Progenitor cell of endocrine pancreas (in vitro differentiated cells): ENCODE measurements at places on chromosomes 16 and 17.

DNA sequence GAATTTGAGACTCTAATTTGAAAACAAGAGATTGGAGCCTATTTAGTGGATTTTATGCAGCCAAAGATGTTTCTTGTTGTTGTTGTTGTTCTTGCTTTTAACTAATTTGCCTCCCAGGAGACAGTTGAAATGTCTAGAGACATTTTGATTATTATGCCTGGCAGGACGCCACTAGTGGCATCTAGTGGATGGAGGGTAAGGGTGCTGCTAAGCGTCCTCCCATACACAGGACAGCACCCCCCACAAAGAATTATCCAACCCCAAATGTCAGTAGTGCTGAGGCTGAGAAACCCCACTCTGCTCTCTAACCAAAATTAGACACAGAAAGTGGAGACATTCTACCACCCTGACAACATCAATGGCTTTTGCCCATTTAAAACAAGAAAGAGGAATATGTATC lies 15.4 kb upstream of the HSBP1 start:
- no peak for DNase-seq

GRCh38 chr17:43412166-43412565 lies 13.4 kb downstream of the ARL4D start:
- DNase-seq: no peak

DNA sequence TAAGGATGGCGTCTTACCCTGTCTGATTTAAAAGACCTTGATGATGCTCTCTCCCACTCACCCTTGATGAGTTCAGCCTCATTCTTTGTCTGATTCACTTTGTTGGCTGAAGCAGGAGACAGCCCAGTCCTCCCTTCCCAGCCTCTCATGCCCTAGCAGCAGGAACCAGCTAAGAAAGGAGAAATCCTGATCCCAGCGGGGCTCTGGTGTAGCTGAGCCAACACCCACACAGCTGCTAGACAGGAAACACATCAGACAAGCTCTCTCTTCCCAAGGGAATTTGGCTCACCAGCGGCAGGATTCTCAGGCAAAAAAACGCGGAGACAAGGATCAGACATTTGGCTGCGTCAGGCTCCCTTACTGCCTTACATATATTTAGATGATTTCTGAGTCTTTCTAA lies 211.5 kb downstream of the CDH11 start:
- DNase-seq: no peak

DNA sequence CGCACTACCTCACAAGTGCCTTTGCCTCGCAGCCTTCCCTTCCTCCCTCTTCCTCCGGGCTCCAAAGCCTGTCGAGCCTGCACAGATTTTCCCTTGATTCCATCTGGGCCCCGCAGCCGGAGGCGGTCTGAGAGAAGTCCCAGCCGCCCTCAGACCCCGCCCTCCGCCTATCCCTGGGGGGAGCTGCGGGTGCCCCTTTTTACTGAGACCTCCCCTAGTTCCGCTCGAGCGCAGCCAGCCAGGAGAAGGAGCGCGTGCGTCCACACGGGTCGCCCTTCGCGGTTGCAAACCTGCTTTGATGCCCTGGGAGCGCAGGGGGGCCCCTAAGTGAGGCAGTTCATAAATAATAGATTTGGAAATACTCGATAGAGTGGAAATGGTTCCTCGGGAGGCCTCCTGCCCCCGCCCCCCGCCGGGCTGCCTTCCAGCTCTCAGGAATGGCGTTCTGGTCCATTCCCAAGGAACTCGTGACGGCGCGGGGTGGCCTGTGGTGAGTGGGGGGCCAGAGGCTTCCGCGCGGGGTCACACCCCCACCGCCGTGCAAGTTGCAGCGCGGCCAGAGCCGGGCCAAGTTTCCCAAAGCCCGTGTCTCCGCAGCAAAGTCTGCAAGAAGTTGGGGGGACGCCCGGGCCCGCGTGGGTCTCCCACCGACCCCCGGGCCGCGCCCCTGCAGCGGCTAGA lies 610 bp downstream of the C16orf74 start:
- DNase-seq: no peak

DNA sequence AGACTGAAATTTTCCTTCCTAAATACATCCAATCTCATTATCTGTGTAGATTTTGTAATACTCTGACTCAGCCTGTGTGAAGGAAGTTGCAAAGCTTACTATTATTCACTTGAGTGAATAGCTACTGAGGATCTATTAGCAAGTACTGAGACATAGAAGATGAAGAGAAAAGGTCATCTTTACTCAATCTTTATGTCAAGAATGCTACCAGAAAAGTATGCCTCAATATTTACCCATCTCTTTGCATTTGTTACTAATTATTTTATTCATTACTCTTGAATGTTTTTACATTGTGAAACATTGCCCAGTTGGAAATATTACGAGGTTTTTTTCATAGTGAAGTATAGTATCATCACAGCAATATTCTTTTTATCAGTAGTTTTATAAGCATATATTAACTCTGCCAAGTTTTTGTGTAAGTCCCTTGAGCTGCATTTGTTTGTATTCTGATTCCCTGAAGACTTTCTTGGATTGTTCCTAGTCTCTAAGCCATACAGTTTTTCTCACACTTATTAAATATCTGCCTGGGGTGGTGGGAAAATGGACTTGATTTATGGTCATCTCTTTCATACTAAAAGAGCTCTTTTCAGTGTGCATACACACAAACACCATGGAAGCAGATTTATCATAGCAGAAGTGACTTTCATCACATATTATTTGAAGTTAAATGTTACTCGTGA lies 110.4 kb downstream of the MRTFB start:
- no peak for DNase-seq

GRCh38 chr17:51059781-51060180 lies 60.9 kb downstream of the SPAG9 start:
- no peak for DNase-seq

- DNase-seq: peak; percentile 79
Observed at GRCh38 chr17:17496189-17497064, at the start of gene RASD1. TSS of gene RASD1 (minus strand) at chr17:17496395. CDS start at chr17:17496181, 214 bp downstream.

DNA sequence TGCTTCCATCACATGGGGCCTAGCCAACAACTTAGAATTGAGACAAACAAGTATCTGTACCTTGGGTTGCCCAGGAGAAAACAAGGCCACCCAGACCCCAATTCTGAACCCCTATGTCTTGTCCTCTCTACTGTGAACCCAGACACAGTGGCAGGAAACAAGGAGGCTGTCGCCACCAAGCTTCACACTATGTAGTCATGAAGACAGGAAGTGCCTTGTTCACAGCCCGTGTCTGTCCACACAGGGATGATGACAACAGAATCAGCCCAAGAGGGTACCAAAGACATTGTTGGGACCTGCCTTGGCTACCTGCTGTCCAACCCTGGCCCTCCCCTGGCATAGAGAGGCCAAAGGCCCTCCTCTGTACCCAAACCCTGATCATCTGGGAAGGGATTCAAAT lies 84.8 kb downstream of the CDYL2 start:
- DNase-seq: no peak

DNA sequence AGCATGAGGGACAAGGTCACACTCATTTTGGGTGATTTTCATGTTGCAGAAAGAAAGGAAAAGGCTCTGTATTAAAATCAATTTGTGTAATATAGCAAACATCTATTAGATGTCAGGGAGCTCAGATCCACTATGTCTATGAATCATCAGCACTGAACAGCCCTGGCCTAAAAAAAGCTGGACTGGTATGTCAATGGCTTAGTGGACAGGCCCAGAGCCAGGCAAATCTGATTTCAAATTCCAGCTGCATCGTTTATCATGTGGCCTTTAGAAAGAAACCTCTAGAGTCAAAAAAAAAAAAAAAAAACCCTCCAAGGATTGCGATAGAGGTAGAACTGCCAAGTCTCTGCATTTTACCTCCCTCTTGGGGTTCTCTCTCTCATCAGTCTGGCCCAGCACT lies 5.4 kb downstream of the GAS7 start:
- DNase-seq: no peak

DNA sequence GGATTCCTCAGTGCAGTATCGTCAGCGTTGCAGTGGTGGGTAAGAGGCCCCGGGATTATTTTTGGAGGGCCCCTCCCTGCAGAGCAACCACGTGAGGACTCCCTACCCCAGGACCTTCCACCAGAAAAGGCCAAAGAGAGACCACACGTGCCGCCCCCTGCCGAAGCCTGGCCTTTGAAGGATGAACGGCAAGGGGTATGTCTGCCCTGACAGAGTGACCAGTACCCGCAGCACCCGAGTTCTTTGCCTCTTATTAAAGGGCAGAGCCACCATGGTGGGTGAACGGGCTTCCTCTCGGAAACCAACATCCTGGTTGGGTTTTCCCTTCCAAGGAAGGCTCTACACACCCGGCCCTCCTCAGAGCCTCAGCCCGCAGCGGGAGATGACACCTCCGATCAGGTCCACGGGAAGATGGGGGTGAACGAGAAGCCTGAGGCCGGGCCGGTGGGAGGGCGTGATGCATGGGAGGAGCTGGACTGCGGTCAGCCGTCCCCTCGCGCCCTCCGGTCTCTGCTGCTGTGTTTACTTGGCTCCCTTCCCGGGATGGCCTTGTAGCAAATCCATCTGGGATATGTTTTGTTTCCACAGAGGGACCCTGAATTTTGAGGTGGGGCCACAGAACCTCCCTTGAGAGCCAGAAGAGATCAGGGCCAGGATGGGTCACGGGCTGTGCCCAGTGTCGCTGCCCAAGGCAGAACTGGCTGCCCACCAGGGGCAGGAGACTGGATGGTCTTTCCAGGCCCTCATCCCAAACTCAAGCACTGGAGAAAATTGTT lies 49.1 kb downstream of the TBC1D16 start:
- no peak for DNase-seq

DNA sequence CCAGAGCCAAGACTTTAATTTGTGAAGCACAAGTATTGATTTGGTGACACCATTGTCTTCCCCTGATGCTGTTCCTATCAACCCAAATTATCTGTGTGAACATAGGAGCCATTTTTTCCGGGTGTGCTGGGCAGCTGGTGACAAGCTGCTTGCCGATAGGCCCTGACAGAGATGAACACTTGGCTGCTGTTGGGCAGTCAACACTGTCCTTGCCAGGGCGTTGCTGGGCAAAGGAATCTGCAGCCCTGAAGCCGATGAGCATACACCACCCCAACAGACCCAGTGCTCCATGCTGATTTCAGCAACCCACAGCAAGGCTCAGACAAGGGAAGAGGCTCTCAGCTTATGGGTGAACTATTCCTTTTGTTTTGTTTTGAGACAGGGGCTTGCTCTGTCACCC lies 105.4 kb downstream of the YPEL2 start:
- DNase-seq: no peak

DNA sequence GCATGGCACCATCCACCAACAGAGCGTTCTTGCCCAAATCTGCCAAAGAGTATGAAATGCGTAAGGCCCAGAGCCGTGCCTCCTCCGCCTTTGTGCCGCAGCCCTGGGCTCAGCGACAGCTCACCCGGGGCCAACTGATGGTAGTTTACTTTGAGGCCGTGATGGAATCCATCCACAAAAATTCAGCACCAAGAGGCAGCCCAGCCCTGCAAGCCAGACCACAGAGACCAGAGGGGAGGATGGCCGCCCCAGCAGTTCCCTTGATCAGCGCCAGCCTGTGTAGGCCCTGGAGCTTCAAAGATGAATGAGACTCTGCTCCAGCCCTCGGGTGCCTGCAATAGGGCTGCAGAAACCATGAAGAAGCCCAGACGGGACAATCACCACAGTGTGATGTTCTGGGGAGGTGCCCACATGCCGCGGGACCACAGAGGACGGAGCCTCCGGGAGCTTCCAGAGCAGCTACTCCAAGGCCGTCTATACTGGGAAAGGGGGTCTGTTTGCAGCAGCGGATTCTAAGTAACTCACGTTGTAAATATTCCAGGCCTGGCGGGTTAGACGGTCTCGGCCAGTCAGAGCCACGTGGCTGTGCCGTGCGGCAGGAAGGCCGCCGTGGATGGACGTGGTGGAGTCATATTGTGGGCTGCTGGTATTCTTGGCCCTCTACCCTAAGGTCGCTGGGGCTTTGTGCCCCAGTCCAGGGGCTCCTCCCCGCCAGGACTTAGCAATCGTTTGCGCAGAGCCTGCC lies 80.3 kb downstream of the RBFOX3 start:
- DNase-seq: no peak

DNA sequence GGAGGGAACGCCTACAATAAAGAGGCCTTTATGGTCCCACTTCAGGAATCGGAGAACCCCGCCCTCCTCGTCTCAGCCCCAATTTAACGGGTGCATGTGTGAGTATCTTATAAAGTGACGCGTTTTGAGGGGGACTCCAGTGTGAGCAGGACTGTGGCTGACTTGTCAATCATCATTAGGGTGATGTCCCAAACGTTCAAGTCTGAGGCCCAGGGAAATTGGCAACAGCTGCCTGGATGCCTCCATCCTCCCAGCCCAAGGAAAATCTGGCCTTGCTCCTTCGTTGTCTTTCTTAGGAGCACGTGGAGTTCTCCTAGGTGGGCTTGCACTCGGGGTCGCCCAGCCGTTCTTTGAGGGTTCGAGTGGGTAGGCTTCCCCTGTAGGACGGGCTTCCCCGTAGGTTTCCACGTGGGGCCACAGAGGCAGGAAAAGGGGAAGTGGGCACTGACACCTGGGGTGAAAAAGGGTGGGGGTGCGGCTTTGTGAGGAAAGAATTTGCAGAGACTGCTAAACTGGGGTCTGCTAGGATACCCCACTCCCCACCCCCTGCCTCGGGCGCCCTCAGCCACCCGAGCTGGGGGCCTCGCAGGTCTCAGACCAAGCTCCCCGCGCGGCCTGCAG lies 561 bp upstream of the HERPUD1 start:
- no peak for DNase-seq

- no peak for DNase-seq
Observed at GRCh38 chr16:84924331-84925091, 86.8 kb downstream of the ZDHHC7 start.

DNA sequence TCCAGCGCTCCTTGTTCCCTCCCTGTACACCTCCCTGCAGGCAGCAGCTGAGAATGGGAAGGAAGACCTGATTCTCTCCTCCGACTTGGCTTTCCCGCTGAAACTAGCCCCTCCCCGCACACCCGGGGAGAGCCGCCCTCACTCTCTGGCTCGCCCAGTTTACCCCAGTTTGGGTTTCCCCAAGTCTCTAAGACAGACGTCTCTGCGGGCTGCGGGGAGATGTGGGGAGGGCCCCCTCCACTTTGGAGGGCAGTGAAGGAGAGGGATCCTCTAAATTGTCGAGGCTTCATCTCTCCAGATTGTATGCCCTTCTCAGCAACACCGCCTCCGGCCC lies 797 bp downstream of the GRB7 start:
- DNase-seq: no peak

- no peak for DNase-seq
Observed at GRCh38 chr16:72317446-72317845, 145.5 kb upstream of the PMFBP1 start.

GRCh38 chr17:75639771-75640555 lies 6.7 kb downstream of the SMIM5 start:
- DNase-seq: no peak

GRCh38 chr17:62749926-62750325 lies 58.2 kb downstream of the MARCHF10 start:
- DNase-seq: no peak

DNA sequence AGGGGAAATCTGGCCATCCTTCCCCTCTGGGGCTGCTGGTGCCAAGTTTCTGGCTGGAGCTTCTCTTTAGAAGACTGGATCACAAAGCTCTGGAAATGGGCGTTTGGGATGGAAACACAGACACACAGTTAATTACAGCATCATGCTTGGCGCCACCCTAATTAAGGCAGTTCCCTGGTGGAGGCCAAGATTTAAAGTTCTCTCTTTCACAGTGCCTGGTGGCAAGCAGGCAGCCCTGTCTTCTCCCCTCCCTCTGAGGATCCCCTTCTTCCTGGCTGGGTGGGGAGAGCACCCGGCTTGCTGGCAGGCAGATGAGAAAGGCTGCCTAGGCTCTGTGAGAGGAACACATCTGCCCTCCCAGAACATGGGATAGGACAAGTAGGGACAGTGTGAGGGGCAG lies 59.0 kb upstream of the NKD1 start:
- DNase-seq: no peak

GRCh38 chr16:53848950-53849349 lies 145.0 kb downstream of the FTO start:
- DNase-seq: no peak
